ENCODE measurements at places on chromosomes 4 and X.

DNA sequence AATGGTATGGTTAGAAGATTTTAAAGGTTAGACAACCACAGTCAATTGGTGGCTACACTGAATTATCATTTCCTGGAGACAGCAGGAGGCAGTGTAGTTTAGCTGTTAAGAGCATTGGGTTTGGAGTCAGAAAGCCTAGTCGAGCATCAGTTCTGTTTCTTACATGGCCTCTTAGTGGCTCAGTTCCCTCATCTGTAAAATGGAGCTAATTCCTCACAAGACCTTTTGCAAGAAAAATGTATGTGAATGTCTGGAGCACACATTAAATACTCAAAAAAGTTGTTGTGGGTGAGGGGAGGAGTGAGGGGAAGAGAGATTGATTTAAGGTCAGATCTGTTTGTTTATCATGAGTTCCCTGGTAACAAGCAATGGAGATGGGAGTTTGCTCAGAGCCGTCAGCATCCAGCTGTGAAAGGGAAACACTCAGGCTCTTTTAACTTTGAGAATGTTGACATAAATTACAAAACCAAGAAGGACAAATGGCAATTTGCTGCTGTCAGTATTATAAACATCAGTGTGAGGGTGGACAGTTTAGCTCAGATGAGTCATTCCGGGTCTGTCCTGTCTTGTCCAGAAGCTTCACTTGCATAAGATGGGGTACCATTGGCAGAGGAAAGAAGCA is 98.2 kb upstream of the PGRMC2 start:
- DNase-seq: no peak

- DNase-seq: no peak
Observed at GRCh38 chr4:187491286-187491685, 504.3 kb upstream of the ZFP42 start.

GRCh38 chr4:139746431-139747171 is 81.0 kb downstream of the MGST2 start:
- DNase-seq: no peak

DNA sequence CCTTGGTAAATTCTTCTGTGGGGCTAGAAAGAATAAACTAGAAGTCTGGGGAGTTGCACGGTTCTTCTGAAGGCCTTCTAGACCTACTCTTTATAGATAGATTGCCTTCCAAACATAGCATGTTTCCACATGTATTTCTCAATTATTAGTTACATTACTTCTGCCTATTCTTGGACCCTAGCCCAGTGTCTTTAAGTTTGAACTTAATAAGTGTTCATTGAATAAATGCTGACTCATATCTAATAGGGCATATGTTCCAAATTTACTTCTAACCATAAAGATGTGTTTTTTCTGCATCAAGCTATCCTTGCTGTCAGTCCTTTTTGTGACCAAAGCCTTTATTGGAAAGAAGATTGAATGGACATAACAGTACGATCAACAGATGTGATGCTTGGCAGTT is 503.6 kb upstream of the ZFP42 start:
- no peak for DNase-seq

DNA sequence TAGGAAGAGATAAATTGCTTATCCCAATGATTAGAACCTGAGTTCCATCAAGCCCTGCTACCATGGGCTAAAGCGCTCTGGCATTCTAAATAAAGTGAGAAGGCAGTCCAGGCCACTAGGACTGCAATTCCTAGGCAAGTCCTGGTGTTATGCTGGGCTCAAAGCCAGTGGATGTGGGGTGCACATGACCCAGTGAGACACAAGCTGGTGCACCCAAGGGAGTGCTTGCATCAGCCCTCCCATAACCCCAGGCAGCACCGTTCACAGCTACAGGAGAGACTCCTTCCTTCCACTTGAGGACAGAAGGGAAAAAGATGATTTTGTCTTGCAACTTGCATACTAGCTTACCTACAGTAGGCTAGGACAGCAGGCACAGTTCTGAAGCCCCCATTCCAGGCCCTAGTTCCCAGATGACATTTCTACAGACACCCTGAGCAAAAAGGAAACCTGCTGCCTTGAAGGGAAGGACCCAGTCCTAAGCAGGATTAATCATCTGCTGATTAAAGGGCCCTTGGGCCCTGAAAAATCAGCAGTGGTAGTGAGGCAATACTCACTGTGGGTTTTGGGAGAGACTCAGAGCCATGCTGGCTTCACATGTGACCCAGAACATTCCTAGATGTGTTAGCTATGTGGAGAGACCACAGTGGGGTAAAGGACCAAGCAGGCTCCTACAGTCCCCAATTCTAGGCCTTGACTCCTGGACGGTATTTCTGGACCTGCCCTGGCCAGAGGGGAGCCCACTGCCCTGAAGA is 77.8 kb downstream of the KLHL13 start:
- DNase-seq: no peak

- no peak for DNase-seq
Observed at GRCh38 chrX:46569621-46570020, 3.9 kb upstream of the CHST7 start.

GRCh38 chr4:140679576-140679975 is 76.6 kb downstream of the TBC1D9 start:
- DNase-seq: no peak

DNA sequence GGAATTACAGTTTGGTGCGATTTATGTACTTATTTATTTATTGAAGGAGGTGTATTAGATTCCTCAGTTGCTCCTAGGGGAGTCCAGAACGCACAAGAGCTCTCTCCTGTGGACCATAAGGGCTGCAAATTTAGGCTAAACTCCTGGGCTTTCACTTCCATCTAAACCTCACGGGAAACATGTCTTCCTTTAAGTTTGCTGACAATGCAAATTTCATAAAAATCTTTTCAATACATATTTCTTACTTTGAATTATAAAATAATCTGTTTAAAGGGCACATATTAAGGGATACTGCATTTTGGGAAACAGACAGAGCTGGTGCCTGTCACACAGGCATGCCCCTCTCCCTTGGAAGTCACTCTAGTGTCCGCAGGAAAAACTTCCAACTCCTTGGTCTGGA is 438.0 kb upstream of the CPEB2 start:
- no peak for DNase-seq

GRCh38 chrX:149527705-149528104 is 13.1 kb upstream of the EOLA1 start:
- DNase-seq: no peak

DNA sequence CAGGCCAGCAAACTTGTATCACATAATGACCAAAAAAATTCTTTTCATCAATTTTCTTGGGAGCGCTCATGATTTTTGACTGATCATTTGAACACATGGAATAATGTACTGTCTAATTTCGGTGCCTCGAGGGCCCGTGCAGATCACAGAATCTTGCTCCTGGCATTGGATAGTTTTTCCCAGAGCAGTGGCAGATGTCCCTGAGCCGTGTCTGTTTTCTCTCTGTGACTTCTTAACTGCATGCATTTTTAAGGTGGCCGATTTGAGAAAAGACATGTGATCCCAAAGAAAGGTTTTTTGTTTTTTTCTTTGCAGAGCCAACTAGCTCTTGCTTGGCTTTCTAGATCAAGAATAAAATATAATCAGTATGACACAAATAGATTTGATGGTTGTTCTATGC is 19.7 kb downstream of the GPRIN3 start:
- no peak for DNase-seq

All from stimulated activated CD8-positive, alpha-beta memory T cell treated with anti-CD3 and anti-CD28 coated beads, Interleukin-4, amount 100 ng/mL, for 1 hour (primary cell).